Neural progenitor cell (in vitro differentiated cells): ENCODE measurements at places on chromosomes 3 and 15.

GRCh38 chr3:10514407-10515069 lies 9.2 kb upstream of the ATP2B2 start:
- DNase-seq: no peak

DNA sequence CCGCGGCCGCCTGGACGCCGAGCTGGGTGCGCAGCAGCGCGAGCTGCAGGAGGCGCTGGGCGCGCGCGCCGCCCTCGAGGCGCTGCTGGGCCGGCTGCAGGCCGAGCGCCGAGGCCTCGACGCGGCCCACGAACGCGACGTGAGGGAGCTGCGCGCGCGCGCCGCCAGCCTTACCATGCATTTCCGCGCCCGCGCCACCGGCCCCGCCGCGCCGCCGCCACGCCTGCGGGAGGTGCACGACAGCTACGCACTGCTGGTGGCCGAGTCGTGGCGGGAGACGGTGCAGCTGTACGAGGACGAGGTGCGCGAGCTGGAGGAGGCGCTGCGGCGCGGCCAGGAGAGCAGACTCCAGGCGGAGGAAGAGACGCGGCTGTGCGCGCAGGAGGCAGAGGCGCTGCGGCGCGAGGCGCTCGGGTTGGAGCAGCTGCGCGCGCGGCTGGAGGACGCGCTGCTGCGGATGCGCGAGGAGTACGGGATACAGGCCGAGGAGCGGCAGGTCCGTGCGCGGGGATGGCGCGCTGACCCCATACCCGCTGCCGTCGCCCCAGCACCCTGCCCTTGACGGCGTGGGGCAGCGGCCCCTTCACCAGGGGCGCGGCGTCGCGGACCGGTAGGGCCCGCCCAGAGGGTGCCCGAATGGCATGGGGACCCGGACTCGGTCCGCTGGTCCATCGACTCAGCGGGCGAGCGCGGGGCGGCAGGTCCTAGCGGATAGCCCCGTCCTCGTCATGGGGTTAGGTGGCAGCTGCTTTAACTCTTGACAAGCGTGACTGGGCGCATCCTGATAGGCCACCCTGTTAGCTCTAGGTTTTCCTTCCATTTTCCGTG lies 848 bp downstream of the SYNM start:
- peak; percentile 89 for DNase-seq

DNA sequence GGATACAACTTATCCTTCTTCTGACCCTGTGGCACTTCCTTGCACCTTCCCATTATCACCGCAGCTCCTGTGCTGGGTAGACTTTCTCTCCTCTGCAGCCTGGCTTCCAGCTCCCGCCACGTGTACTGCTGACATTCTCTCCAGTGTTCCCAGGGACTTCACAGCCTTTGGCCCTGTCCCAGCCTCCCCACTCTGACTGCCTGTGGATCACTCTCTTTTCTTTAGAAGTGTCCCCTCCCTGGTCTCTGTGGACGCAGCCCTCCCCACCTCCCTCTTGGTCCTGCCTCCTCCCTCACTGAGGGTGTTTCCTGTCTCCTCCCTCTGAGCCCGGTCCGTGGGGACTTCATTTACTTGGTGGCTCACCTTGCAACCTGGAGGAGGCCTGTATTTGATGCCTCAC lies 17.4 kb downstream of the PDIA5 start:
- DNase-seq: no peak

- no peak for DNase-seq
Measured at GRCh38 chr3:32495609-32496008, 7.0 kb downstream of the CMTM6 start.

GRCh38 chr3:124273651-124274050 lies 281.7 kb upstream of the ROPN1 start:
- DNase-seq: no peak

- no peak for DNase-seq
Measured at GRCh38 chr3:98333989-98334606, 19.6 kb upstream of the OR5K4 start.

GRCh38 chr15:39172380-39173281 lies 408.2 kb upstream of the THBS1 start:
- peak; percentile 12 for DNase-seq

GRCh38 chr3:159208050-159208449 lies 406.2 kb downstream of the MFSD1 start:
- DNase-seq: no peak

- no peak for DNase-seq
Measured at GRCh38 chr3:94183551-94183950, 120.7 kb downstream of the NSUN3 start.

GRCh38 chr3:149270180-149270579 lies 48.6 kb upstream of the CP start:
- no peak for DNase-seq

DNA sequence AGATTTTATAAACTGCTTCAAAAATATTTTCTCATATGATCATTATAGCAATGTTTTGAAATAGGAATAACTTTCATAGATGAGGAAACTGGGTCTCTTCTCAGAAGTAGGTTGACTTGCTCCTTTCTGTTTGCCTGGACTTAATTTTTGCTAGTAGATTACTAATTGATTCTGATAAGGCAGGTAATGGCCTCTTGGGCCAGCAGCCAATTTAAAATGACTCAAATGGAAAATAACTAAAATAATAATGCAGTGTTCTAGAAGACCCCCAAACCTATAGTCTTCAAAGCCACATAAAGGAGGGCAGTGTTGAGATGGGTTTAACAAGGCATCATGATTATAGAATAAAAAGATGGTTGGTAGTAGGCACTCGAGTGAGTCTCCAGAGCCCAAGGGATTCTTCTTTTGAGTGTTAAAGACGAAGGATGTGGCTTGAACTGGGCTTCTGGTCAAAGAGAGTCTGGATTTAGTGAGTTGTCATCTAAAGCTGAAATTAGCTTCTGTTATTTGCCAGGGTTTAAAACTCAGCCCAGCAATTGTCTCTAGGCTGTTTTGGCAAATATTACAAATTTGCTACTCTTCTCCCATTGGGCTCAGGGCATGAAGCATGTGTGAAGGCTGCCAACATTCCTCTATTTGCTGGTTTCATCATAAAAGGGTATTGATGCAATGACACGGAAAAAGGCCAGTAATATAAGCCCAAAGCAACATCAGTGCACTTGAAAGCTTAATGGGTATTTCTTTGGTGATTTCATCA lies 297.1 kb upstream of the MEIS2 start:
- no peak for DNase-seq

GRCh38 chr15:67194171-67195114 lies 60.0 kb downstream of the AAGAB start:
- DNase-seq: no peak

DNA sequence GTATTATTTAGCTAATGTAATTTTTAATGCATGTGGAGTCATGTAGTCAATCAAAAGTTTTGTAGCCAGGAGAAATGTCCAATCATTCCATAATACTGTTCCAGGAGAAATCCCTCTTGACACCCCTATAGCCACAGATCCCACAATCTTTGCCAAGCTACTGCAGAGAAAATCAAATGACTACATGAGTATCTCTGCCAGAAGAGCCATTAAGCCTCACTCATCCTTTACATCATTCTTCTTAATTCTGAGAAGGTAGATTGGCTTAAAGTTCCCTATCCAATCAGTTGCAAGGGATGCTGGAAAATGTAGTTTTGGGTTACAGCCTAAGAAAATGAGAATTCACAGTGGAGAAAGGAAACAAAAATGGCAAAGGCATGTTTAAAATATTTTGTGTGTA lies 502.1 kb downstream of the ZBBX start:
- no peak for DNase-seq

- DNase-seq: no peak
Measured at GRCh38 chr3:69776920-69777581, 37.8 kb downstream of the MITF start.

- no peak for DNase-seq
Measured at GRCh38 chr15:33913459-33913858, 54.8 kb upstream of the CHRM5 start.

GRCh38 chr3:132284781-132285619 lies 32.2 kb upstream of the ACP3 start:
- peak; percentile 17 for DNase-seq

GRCh38 chr15:76565366-76565765 lies 228.8 kb downstream of the ISL2 start:
- DNase-seq: no peak

DNA sequence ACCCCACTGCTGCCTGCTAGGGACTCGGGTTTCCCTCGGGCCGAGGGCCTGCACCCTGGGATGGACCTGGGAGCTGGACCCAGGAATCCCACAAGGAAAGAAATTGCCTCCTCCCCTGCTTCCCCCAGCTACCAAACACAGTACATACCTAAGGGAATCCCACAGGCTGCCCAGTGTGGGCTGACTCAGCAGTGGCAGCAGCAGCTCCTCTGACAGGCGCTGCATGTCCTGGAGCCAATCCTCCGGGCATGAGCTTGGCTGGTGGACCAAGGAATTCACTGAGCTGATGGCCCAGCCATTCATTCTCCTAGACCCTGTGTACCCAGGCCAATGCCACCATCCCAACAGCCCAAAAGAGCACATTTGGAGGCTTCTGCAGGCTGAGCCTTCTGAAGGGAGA lies 9.5 kb upstream of the LTK start:
- DNase-seq: no peak

- no peak for DNase-seq
Measured at GRCh38 chr3:183392186-183393034, 36.0 kb downstream of the MCF2L2 start.

- DNase-seq: no peak
Measured at GRCh38 chr15:81293728-81294515, 30.0 kb downstream of the STARD5 start.

GRCh38 chr3:43755516-43756200 lies 64.9 kb downstream of the ABHD5 start:
- no peak for DNase-seq

GRCh38 chr3:153927107-153927506 lies 194.1 kb upstream of the ARHGEF26 start:
- no peak for DNase-seq

DNA sequence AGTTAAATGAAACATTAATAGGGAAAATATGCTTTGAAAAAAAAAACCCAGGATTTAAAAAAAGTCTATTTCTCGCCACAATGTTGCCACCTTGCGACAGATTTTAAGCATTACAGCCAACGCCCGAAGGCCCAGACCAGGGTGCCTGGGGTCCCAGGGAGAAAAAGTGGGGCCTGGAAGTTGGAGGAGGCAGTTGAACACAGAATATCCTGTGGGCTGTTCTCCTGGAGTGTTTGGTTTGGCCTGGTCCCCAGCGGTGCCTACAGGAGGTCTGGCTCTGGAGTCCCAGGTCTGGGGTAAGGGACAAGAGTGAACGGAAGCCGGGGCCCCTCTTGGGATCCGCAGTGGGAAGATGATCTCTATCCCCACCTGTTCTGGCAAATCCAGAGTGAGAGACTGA lies 3.4 kb downstream of the RNU6-1 start:
- peak; percentile 69 for DNase-seq

DNA sequence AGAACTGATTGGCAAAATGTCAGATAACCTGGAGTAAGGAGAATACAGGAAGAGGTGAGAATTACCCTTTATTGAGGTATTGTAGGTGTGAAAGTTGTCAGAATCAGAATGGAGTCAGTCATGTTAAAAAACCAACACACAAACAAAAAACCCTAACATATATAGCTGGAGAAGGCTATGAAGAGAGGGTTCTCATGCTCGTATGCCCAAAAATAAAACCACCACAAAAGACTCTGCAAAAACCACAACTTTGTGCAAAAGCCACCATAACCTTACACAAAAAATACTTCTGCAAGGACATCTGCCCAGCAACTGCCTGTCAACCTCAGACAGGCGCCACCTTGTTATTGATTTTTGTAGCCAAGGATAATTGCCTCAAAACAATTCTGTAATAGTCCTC lies 136.0 kb downstream of the CD47 start:
- DNase-seq: no peak

DNA sequence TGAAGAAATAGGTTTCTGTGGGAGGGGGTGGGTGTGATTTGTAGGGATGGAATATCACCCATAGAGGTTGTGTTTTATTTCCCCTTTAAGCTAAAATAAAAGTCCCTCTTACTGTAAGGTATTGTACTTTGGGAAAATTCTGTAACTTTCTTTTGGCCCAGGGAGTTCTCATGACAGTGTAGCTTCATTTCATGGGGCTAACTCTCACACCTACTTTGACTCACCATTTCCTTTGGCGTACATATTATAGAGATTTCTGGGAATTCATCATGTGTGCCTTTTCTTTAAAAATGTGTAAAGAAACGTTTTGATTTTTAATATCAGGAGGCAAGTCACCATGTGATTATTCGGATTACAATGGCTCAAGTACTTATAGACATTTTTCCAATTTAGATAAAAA lies 477.7 kb upstream of the CFAP20DC start:
- DNase-seq: no peak

- no peak for DNase-seq
Measured at GRCh38 chr15:77791941-77792340, 159.2 kb upstream of the LINGO1 start.

DNA sequence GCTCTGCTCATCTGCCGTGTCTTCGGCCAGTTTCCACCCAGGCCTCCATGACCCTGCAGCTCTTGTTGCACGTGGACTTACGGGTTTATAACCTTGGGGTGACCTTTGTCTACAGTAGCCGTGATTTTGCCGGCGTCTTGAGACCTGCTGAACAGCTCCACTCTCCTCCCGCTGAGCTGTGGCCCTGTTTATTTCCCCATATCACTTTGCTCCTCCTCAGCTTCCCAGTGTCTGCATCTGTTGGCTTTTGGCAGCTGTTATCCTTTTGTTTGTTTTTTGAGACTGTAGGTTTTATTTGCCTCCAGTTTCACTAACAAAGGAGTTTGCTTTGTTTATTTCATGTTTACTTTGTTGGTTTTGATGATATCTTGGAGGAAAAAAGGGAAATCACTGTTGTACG lies 29.3 kb upstream of the SLC28A1 start:
- no peak for DNase-seq

GRCh38 chr15:68271854-68272471 lies 5.6 kb upstream of the FEM1B start:
- DNase-seq: peak; percentile 31

- DNase-seq: peak; percentile 28
Measured at GRCh38 chr3:197003461-197004385, 25.9 kb downstream of the MELTF start.

GRCh38 chr3:62496503-62496902 lies 123.2 kb upstream of the FEZF2 start:
- no peak for DNase-seq

GRCh38 chr15:74174219-74174957 lies 878 bp downstream of the ISLR start:
- no peak for DNase-seq

GRCh38 chr3:102687851-102688555 lies 253.2 kb downstream of the ZPLD1 start:
- DNase-seq: peak; percentile 41

GRCh38 chr3:76527773-76528172 lies 512.1 kb upstream of the ROBO2 start:
- DNase-seq: no peak
